ENCODE measurements at places on chromosomes 7 and 10.

- DNase-seq = no peak
These were observed 123.3 kb upstream of the LSM8 start for GRCh38 chr7:118060692-118061091.

- DNase-seq = no peak
These were observed 271.2 kb downstream of the SUGCT start for GRCh38 chr7:40405991-40406390.

DNA sequence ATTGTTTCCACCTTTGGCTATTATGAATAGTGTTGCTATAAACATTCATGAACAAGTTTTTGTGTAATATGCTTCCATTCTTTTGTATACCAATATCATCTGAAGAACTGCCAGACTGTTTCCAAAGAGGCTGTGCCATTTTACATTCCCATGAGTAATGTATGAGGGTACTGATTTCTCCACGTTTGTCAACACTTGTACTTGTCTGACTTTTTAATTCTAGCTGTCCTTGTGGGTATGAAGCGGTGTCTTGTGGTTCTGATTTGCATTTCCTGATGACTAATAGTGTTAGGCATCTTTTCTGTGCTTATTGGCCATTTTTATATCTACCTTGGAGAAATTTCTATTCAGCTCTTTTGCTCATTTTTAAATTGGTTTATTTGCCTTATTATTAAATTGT is 52.8 kb downstream of the LSMEM1 start:
- no peak for DNase-seq

DNA sequence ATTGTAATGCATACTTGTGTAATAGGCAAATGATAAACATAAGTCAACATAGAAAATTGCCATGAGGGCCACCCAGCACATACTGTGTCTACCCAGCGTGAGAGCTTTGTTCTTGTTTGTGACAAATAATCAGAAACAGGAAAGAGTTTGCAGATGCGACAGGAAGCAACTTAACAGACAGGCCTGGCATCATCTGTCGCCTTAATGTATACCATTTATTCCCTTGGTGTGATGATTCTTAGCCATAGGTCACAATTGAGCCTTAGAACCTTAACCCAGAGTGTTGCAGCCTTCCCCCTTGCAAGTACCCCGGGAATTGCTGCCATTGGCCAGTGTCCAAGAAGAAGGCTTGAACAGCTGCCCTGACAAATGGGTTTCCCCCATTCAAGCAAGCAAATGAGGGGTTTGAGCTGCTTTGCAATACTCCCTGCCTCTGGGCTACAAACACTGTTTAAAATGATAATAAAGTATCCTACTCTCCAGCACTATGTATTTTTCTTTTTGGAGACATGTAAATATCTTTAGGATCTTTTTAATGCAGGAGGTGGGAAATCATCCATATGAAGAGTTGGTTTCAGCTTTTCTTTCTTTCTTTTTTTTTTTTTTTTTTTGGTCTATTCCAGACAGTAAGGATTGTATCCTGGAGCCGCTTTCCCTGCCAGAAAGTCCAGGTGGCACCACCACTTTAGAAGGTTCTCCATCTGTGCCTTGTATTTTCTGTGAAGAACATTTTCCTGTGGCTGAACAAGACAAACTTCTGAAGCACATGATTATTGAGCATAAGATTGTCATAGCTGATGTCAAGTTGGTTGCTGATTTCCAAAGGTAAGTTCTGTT is 80.0 kb downstream of the ZNF277 start:
- no peak for DNase-seq

- no peak for DNase-seq
These were observed 22.3 kb downstream of the AMZ1 start for GRCh38 chr7:2710286-2710655.

DNA sequence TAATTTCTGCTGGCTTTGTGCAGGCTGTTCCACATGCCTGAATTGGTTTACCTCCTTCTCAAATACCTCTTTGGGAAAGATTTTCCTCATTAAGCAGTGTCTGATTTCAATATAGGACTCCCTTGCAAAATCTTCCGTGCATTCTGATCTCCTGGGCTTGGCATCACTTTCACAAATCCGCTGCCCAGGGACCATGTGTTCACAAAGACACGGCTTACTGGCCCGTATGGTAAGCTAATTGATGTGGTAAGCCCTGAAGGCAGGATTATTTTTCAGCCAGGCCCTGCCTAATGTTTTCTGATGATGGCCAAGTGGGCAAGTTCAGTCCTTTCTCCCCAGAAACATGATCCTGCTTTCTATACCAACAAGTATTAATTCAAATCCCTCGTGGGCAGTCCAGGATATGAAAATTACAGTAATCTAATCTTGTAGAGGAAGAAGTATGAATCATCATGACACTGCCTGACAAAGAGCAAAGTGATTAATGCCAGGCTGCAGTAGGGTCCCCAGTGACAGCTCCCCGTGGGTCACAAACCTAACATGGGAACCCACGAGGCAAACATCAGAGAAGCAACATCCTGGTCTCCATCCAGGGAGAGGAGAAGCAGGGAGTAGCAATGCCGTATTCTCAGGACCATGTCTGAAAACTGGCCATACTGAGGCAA is 11.6 kb upstream of the SVIL start:
- peak; percentile 57 for DNase-seq

DNA sequence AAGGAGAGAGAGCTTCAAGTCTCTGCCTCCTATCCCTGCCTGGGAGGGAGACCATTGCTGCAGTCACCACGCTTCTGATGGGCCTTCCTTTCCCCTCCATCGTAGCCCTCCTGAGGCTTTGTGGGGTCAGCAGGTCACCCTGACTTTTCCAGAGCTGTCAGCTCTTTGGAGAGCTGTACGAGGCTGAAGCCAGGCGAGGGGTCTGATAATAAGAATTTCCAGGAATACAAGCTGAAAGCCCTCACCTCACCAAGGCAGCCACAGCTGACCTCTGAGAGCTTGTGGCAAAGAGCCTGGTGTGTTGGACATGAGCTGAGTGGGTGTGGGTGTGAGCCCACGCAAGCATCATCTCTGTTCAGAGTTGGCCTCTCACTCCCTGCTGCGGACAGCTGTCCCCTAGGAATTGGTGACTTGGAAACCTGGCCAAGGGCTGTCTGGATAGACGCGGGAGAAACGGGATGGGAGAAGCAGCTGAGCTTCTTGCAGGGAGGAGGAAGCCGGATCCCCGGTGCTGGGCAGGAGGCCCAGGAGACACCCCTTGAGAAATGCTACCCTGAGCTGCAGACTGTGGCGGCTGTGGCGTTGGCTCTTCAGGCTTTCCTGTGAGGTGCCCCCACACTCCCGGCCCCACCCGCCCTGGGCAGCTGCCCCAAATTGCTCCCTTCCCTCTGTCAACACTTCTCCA is 122.1 kb upstream of the BTBD16 start:
- DNase-seq = no peak

DNA sequence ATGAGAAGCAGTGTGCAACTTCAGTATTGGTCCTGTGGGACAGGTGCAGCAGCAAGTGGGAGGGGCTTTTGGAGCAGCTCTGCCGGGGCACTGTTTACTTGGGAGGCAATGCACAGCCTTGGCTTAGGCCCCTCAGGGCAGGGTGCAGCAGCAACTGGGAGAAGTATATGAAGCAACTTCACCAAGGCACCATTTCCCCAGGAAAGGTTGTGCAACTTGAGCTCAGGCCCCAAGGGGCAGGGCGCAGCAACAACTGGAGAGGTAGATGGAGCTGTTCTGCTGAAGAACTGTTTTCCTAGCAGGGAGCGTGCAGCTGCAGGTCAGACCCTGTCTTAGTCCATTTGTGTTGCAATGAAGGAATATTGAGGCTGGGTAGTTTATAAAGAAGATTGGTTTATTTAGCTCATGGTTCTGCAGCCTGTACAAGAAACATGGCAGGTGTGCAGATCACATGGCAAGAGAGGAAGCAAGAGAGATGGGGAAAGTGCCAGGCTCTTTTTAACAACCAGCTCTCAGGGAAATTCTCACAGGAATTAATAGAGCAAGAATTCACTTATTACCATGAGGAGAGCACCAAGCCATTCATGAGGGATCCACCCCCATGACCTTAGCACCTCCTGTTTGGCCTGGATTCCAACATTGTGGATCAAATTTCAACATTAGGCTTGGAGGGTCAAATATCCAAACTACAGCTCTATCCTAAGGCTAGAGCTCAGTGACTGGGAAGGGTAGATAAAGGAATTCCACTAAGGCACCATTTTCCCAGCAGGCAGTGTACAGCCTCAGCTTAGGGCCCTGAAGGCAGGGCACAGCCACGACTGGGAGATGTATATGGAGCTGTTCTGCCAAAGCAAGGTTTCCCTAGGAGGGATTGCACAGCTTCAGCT is 10.9 kb downstream of the GPR141 start:
- DNase-seq = no peak
